ENCODE measurements at places on chromosomes 7 and 10. TPM values are rescaled to one million over a fixed set of nuclear protein-coding genes. Genes with fewer than 3 reads are reported as not detected.

GRCh38 chr10:23173214-23174073 lies 18.7 kb upstream of the PTF1A start:
- peak; percentile 68 for DNase-seq

DNA sequence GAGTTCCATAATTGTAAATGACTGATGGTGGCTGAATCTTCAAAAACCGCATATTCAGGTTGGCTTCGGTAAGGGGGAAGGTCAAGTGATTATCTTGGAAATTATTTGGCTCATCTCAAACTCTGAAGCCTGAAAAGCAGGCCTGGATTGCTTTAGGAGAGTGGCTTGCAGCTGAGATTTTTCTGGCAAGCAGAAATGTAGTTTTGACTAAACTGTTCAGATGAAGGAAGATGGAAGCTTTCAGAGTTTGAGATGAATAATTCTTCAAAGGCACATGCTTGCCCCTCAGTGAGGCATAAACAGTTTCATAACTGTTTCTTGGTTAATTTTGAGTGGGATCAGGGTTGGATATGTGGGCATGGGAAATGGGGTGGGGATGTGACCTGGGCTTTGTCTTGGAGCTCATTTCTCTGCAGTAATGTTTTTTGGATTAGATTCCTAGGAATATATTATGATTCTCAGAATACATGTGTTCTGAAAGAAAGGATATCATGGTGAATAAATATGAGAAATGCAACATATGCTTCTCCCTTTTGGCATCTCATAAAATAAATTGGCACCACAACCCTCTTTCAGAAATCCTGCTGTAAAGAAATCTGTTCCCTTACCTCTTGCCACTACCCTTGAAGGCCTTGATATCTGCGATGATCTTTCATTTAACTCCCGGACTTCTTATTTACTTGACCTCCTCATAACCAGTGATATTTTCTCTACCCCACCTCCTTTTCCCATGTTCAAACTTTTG lies 469.2 kb downstream of the ADRA2A start:
- DNase-seq, result no peak

DNA sequence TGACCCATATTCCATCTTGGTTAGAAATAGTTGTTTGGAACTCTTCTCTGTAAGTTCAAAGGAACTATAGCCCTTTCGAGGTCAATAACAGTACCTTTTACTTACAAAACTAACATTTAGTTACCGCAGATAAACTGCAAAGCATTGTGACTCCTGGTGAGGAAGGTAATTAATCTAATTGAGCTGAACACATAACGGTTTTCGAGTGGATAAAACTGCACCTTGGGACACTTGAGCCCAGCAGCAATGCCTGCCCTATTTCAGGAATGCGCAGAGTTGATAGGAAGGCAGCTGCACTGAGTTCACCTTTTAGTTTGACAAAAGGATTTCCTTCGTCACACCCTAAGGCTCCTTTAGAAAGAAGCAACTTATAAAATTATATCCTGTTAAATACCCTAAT lies 75.4 kb downstream of the JAZF1 start:
- DNase-seq, result peak; percentile 87

GRCh38 chr10:97508342-97508741 lies 9.6 kb downstream of the UBTD1 start:
- DNase-seq, result no peak

GRCh38 chr7:74461970-74462706 lies 8.4 kb downstream of the GTF2IRD1 start:
- DNase-seq, result no peak

DNA sequence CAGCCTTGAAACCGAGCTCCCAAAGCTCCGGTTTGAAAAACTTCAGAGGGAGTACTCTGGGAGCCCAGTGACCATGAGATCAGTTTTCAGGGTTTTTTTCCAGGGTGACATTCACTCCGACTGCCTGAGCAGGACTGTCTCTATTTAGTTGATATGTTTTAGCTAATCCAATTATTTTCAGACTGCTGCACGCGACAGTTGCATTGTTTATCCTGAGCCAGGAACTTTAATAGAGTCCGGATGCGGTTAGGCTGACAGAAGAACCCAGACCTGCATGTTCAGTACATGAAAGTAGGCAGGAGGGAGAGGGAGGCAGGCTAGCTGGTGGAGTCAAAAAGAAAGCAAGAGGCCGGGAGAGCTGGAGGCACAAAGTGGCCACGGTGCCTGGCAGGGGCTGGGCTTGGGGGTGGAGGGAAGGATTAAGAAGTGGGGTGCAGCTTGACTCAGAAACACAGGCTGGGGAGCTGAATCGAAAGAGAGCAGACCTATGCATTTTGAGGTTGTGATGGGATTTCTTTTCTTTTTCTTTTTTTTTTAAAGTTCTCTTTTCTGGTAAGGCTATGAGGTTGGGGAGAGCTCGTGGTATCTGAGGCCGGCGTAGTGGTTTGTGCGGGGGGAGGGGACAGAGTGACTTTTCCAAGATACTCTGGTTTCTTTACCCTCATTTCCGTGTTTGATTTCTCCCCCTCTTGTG lies 5.7 kb downstream of the GATA3 start:
- DNase-seq, result no peak

GRCh38 chr10:49781247-49781646 lies 19.1 kb upstream of the OGDHL start:
- no peak for DNase-seq

DNA sequence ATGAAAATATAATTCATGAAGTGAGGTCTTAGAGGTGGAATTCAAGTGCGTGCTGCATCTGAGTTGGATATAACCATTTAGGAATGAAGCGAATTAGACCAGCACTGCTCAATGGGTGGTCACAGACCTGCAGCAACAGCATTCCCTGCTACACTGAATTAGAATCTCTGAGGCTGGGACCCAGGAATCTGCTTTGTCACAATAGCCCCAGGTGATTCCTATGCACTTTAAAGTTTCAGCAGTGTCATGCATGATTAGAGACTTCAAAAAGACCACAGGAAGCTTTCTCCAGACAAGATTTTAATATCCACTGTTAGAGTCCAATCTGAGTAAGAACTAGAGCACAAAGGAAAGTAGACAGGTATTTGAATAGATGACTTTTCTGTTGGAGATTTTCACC lies 352.8 kb upstream of the VSTM2A start:
- DNase-seq, result no peak

- no peak for DNase-seq
Observed at GRCh38 chr10:61455656-61456055, 2.5 kb upstream of the TMEM26 start.

MEPCE gene
- 37.9 TPM for total RNA-seq

EIF5AL1 gene
- total RNA-seq, result 0.10 TPM

TAS2R41 gene
- total RNA-seq, result not detected

WBP1L gene
- total RNA-seq, result 39.8 TPM
